ENCODE measurements at places on chromosomes 13 and 19. TPM values are rescaled to one million over a fixed set of nuclear protein-coding genes. Genes with fewer than 3 reads are reported as not detected.

PCDH17 gene
- 0.02 TPM for total RNA-seq

DNA sequence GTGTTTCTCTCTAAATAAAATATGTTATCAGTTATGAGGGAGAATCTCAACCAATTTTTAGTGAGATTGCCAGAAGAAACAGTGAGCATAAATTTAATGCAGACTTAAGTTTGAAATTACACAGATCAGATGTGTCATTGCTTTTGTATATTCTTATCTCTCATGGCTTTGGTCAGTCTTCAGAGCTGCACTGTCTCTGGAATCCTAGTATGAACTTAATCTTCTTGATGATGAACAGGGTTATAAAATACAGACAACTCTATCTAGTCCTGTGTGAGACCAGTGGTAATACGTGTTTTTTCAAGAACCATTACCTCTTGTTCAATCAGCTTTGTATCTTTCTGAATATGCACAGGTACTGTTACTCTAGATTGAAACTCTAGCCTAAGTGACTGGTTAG, 528.0 kb downstream of the DACH1 start:
- DNase-seq, result no peak

GRCh38 chr19:36972571-36972970, 56.4 kb downstream of the ZNF568 start:
- DNase-seq, result no peak

- DNase-seq, result no peak
Measured at GRCh38 chr13:19978831-19979437, 20.4 kb downstream of the ZMYM2 start.

DNA sequence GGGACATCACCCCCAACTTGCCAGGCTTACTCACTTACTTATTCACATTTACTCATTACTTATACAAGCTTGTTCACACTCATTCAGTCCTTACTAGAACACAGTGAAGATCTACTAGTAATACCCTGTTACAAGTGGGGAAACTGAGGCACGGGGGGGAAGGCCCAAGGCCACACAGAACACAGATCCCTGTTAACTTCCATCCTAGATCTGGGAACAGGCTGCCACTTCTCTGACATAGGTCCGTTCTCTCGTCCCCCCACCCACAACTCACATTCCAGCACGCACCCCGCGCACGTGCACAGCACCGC, 1.5 kb upstream of the NRTN start:
- DNase-seq, result no peak

DNA sequence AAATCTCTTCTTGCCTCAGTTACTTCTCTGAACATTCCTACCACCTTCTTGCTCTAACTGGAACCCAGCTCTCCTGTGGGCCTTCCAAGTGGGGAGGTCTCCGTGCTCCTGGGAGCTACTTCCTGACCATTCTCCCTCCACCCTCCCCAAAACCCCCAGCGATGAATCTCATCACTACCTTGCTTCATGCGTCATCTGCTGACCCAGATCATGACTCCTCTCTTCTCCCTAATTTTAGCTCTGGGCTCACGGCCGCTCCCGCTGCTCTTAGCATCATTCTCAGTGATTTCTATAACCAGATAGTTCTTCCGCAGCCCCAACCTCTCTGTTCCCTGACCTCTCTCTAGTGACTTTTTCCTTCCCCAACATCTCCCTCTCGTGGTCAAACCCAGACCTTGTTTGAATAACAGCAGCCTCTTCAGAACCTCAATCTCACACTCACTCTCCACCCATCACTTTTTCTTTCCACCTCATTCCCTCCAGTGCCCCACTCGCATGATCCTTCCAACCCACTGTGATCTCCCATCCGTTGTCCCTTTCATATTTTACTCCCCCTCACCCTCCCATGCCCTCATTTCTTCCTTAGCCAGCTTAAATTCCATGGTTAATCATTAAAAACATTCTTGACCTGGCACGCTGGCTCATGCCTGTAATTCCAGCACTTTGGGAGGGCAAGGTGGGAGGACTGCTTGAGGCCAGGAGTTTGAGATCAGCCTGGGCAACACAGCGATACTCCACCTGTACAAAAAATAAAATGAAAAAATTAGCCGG, 21.8 kb downstream of the MRPS12 start:
- DNase-seq, result no peak

All from HCT116 (cell line).